ENCODE measurements at places on chromosomes 16 and 17.

DNA sequence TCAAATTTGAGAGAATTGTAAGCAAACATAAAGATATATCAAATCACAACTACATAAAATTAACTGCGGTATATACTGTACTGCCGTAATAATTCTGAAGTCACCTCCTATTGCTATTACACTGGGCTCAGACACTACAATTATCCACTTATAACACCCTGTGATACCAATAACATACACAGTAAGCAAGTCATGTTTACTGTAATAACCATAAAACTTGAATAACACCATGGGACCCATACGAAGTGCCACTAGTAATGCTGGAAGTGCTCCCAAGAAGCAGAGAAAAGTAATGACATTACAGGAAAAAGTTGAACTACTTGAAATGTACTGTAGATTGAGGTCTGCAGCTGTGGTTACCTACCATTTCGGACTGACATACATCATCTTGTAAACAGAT is 24.0 kb downstream of the CMC2 start:
- DNase-seq = no peak

GRCh38 chr16:83803811-83804210 is 4.0 kb upstream of the HSBP1 start:
- no peak for DNase-seq

- no peak for DNase-seq
Measured at GRCh38 chr17:73165616-73166404, 1.0 kb downstream of the SSTR2 start.

DNA sequence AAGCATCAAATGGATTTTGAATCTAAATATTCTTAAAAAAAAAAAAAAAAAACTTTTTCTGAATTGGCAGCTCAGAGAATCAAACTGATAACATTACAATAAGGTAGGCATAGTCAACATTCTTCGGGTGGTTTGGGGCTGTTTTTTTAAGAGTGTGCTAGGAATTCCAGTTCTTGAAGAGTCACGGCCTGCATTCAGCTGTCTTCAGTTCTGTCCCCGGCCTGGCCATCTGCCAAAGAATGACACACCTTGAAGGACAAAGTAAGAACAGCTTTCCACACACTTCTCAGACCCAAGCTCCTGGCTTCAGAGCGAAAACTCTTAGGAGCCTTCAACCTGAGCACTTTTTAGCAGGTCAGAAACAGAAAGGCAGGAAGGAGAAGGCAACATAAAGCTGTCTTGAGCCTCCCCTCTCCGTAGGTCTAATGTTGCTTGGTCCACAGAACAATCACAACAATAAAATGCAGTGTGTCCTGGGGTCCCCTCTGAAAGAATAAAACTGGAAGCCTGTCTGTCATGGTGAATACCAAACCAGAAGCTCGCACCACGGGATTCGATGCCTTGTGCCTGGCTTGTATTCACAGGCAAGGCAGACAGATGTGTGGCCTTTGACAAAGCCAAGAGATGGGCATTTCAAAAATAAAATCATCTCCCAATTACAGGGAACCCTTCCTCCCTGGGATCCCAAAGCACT is 524.4 kb upstream of the ZFHX3 start:
- DNase-seq = peak; percentile 61

DNA sequence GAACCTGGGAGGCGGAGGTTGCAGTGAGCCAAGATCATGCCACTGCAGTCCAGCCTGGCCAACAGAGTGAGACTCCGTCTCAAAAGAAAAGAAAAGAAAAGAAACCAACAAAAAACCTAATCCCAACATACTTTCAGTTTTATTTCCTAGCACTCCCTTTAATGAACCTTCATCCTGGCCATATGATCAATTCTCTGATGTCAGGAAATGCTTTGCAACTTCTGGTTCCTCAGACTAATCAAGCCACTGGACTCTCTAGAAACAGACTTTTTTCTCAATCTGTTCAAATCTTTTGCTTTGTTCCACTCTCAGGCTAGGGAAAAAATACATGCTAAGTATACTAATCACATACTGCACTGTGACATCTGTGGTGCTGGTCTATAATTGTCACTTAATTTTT is 13.4 kb upstream of the PSMC3IP start:
- DNase-seq = no peak

- no peak for DNase-seq
Measured at GRCh38 chr17:66302761-66303626, 581 bp downstream of the PRKCA start.

DNA sequence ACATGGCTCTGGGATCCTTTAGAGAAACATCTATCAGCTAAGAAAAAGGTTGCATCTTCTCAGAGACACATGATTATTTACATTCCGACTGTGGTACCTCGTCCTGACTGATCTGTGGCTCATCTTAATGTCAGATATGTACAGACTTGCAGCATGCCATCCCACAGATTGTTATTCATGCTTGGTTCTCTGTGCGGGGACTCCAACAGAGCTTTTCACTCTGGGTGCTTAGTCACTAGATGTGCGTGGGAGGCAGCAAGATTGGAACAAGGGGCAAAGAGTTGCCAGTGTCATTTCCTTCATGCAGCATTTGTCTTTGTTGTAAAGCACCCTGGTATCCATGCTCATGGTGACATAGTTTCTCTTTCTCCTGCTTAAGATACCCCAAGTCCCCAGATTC is 179.1 kb upstream of the CACNG5 start:
- no peak for DNase-seq

DNA sequence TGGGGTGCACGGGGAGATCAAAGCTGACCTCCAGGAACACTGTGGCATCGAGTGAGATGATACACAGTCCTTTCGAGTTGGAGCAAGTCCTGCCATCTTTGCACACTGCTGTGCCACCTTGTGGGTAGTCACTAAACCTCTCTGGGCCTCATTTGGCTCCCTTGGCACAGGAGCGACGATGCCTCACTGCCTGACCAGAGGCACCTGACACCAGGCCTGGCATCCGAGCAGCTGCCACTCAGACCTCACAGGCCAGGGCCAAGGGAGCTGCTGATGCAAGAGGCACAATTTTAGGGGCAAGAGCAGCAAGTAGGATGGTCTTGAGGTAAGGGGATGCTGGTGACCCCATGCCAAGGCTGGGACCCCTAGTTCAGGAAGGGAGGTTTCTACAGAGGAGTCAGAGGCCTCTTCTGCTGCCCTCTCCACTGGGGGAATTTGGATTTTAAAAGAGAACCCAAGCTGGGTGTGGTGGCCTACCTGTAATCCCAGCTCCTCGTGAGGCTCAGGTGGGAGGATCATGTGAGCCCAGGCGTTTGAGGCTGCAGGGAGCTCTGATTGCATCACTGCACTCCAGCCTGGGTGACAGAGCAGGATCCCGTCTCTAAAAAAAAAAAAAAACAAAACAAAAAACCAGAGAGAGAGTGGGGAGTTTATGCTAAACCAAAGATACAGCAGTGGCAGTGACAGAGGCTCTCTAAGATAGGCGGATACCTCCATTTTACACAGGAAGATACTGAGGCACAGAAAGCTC is 6.7 kb upstream of the ADGRG1 start:
- DNase-seq = no peak

Measured in NT2/D1 (cell line).